ENCODE measurements at places on chromosomes 7 and 10.

DNA sequence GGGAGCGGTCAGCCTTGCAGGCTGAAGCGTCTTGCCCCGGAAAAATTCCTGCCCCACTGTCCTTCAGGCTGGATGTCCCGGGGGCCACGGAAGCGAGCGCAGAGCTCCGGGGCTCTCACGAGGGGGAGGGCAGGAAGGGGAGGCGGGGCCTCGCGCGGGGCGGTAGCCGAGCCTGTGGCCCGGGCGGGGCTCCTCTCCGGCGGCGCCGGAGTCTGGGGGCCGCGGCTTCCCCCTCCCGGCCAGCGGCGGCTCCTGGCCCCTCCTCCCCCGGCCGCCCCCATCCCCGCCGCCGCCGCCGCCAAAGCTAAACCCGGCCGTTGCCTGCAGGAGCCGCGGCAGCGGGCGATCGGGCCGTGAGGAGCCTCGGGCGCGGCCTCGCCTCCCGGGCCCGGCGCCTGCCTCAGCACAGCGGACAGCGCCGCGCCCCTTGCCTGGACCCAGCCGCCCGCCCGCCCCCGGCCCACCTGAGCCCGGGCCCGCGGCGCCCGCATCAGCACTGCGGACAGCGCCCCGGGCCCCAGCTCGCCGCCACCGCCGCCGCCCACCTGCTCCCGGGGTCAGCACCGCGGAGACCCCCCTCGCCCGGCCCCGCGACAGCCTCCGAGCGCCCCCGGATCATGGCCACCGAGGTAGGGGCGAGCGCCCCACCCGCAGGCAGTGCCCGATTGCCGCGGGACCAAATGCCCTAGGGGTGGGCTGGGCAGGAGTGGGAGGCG, at the start of gene GOLGA7B:
GOLGA7B (plus strand) TSS at position 157 of the 716 bp plus-strand sequence; CDS start at position 618, 461 bp downstream.
- DNase-seq, result no peak

- no peak for DNase-seq
Measured at GRCh38 chr10:97456034-97456685, 10.2 kb downstream of the ZDHHC16 start.

DNA sequence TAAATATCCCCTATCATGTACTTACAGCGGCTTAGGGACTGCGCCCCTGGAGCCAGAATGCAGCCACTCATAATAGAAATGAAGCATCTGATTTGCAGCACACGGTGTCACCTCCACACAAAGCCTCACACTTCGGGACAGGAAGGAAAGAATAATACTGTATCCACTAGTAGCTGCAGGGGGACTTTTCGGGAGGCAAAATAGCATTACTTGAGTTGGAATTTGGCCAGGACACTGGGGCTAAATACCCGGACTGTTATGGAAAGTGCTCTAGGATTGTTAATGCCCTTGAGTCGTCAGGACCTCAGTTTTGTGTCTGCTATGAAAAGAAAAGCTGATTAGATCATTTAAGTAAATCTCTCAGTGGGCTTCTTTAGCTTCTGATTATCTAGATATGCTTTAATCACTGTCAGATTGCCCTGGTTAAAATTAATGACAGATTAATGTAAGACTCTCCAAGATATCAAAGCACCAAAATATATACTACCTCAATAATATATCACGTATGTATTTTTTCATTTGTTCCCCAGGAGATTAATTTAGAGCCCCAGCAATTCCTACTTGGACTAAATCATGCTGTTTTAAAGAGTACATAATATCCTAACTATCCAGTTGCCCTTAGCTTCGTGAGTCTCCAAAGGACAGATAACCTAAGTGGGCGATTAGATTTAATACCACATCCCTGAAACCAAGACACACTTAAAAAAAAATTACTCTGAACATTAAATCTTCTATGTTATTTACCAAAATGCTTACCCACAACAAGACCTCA, 173.0 kb upstream of the NEBL start:
- DNase-seq, result no peak

- DNase-seq, result no peak
Measured at GRCh38 chr7:138981332-138982203, at the start of gene KIAA1549. KIAA1549 (minus strand) TSS chr7:138981389; CDS start chr7:138981269, 120 bp downstream.

DNA sequence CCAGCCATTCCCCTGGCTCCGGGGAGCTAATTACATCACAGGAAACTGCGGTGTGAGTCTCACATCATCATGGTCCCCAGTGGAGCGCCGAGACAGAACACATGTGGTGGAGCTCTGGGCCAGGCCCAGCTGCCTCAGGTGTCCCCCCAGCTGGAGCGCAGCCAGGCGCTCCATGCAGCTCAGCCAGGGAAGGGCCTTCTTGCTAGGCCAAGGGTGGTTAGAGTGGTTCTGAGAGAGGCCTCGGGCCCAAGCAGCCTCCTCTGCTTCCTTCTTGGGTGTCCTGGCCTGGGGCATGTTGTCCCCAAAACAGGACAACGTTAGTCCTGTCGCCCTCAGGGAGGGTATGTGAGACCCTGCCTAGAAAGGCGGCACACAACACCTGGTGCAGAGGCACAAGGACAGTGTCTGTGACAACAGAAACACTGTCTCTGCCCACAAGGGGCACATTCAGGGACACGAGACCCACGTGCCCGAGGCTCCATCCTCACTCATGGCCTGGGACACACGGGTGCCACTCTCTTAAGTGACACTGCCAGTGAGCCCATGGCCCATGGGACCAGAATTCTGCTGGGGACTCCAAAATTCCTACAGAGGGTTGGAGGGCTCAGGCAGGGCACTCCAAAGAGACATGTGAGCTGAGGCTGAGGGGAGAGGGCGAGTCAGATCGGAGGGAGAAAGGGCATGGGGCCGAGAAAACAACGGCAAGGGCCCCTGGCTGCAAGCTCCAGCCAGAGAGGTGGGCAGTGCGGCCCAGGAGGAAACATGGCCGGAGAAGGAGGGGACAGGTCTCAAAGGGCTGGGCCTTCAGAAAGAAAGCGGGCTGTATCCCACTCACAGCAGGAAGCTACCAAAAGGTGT, 37.0 kb upstream of the RET start:
- DNase-seq, result no peak

GRCh38 chr7:43112459-43112940, at the start of gene HECW1:
HECW1 (plus strand) TSS chr7:43112647; CDS start chr7:43243906, 131,259 bp downstream.
- no peak for DNase-seq

- no peak for DNase-seq
Measured at GRCh38 chr10:1132584-1132983, 76.4 kb downstream of the WDR37 start.

DNA sequence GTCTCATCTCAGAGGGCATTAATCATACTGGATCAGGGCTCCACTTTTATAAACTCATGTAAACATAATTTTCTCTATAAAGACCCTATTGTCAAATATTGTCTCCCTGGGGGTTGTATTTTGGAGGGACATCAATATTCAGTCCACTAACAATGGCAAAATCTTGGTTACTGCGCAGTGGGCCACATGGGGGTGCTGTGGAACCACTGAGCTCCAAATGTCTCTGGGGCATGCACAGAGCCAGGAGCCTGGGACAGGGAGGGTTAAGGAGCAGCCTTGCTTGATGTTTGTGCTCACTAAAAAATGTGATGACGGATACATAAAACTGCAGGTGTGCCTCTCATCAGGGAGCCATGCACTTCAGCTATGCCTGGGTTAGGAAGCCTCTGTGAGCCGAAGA, 62.1 kb upstream of the PRSS58 start:
- DNase-seq, result no peak

DNA sequence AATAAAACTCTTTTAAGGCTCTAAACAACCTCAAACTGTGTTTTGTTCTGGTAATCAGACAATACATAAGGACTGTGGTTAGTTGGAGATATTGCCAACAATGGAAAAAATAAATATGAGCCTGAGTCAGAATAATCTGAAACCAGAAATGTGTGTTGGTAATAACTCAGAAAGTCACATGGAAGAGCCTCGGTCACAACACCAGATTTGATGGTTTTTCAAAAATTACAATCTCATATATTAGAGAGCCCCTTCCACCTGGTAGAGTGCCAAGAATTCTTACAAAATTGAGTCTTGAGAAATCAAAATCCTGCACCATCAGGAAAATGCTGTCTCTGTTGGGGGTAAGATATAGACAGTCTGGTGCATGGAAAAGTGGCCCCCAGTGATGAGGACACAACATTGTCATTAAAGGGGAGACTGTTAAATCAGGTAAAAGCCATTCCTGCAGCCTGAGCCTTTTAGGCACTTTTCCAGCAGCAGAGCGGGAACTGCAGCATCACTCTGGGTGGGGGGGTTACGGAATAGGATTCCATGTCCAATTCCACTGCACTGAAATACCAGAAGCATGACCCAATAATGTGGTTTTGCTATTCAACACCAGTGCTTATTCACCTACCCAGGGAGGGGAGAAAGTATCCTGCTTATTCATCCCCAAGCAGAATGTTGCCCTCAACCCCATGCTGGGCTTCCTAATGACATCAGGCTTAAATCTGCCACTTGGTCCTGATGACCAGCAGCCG, 9.5 kb upstream of the ADAM12 start:
- no peak for DNase-seq

GRCh38 chr10:116926426-116926825, 77.1 kb downstream of the ENO4 start:
- DNase-seq, result no peak

GRCh38 chr10:60950300-60950699, 6.3 kb upstream of the RHOBTB1 start:
- no peak for DNase-seq

GRCh38 chr7:16918288-16918895, 36.6 kb upstream of the AGR3 start:
- DNase-seq, result no peak

DNA sequence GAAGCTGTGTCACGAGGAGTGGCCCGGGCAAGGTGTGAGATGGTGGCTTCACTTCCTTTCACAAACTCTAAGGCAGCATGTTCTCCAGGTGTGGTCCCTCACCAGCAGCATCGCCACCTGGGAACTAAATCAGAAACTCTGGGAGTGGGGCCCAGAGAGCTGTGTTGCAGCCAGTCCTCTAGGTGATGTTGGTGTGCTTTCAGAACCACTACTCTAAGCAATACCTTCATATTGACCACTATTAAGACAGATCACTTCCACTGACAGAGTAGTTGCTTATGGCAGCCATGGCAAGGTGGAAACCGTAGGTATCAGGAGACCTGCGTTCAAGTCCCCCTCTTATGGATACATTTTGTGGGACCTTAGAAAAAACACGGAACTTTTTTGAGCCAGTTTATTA, 495.8 kb upstream of the GALNT17 start:
- no peak for DNase-seq

DNA sequence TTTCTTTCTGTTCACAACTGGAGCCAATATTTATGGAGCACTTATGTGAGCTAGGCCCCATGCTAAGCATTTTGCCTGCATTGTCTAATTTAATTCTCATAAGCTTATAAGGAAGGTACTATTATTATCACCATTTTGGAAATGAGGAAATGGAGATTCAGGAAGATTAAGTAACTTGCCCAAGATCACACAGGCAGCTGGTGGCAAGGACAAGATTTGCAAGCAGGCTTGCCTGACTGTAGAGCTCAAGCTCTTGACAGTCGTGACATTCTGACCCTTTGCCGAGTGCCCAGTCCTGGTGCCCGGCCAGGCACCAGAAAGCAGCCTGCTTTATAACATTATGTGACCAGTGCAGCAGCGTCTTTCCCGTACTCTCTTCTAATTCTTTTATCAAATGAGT, 38.2 kb downstream of the WNT2 start:
- no peak for DNase-seq

DNA sequence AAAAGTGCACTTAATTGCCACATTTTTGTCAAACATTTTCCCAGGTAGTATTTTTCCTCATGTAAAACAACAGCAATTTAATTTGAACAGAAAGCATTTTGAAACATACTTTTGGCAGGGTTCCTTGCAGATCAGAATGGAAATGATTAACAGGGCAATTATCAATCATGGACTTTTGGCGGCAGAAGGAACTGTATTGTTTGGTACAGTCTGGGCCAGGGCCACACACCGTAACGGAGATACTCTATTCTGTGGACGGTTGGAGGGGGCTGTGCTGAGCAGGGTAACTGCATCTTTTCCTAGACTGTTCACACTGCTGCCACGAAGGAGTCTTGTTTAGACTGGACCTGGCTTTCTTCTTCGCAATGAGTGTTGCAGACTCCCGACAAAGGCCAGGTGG, 62.3 kb downstream of the EGFR start:
- no peak for DNase-seq

DNA sequence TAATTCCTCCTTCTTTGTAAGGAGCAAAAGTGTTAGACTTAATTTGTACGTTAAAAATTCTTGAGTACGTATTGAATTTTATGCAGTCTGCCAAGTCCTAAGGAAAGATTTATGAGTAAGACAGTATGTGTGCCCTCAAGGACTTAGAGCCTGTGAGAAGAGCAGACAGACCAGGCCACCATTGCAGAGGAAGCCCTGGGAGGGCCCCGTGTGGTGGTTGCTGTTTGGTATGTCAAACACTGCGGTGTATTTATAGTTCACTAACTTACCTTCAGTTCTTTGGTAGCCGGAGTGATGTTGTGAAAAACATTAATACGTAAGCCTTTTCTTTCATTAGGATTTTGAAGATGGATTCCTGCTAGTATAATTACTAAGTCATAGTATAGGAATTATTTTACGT, 82.9 kb downstream of the GALNT11 start:
- no peak for DNase-seq

- no peak for DNase-seq
Measured at GRCh38 chr7:80475383-80475782, 36.5 kb downstream of the GNAT3 start.

DNA sequence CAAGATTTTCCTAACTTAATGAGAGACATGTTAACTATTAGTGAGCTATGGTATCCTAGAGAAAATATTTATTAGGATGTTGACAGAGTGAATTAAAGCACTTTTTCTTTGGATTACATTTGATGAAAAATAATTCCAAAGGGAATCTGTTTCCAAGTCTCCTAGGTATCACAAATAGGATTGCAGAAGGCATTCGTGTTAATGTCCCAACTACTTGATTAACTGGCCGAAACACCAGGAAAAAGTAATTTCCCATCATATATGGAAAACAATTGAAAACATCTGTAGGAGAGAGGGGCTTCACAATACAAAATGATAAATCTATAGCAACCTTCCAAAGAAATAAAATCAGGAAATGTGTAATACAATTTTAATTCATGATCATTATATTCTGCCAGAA, 406.7 kb downstream of the PARD3 start:
- DNase-seq, result no peak

- DNase-seq, result no peak
Measured at GRCh38 chr7:33500703-33501701, 371.6 kb downstream of the BBS9 start.

- DNase-seq, result no peak
Measured at GRCh38 chr7:13989949-13990305, 461 bp upstream of the ETV1 start.

GRCh38 chr7:87452279-87452678, 23.2 kb downstream of the ABCB4 start:
- DNase-seq, result no peak

DNA sequence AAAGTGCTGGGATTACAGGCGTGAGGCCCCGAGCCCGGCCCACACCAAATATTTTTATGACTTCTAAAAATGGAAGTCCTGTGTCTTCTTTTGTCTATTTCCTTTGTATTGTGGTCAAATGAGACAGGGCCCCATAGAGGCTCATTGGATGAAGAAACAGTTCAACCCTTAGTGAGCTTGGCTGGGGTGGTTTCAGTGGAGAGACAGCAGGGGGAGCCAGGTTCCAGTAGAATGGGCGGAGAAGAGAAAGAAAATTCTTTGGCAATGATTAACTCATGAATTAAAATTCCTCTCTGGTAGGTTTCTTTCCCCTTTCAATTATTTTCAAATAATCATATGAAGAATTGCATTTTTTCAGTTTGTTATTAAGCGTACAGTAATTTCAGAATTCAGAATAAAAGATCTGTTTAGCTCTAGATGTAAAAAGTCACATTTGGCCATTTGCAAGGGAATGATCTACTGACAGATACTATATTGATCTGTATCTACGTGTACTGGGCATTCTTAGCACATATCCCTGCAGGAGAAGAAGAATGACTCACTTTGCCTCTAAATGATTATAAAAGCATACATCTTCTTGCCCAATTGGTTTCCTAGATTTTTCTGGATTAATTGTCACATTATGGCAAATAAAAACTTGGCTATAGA, 43.2 kb downstream of the PNLIPRP3 start:
- no peak for DNase-seq

All from urinary bladder (tissue), 4 donors.